ENCODE measurements at places on chromosomes 4 and X.

DNA sequence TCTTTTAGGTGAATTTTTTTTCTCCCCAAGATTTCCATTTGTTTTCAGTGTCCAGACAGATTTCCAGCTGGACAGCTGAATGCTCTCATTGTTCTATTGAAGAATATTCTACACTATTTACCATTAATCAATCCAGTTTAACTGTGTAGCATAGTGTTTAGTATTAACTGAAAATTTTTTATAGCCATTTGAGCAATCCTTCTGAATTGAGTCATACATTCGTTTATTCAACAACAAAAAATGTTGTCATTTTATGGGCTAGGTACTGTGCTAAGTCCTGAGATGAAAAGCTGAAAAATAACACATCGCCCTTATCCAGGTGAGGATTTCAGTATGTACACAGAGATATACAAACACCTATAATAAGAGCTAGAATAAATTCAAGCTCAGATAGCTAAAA is 223.3 kb downstream of the COL25A1 start:
- DNase-seq, result no peak

DNA sequence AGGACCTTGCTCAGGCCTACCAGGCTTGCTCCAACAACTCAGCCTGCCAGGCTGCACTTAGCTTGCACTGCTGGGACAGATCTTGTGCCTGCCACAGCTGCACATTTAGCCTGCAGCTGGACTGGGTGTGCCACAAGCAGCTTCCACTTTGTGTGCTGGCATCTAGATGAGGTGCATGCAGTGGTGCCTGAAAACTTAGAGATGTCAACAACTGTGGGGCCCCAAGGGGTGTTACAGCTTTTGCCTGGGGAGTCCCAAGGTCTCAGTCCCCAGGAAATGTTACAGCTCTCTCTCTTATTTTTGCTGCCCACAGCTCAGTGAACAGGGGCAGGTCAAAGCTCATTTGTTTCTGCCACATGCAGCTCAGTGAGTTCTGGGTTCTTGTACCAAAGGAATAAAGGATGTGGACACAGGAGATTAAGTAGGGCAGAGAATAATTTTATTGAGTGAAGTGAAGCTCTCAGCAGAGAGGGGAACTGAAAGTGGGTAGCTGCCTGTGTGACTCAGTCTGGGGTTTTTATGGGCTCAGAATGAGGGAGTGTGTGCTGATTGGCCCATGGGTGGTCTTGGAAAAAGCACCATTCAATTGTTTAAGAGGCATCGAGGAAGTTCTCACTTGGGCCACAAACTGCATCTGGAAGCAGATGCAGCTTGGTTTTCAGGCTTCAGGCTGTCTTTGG is 828.3 kb downstream of the TECRL start:
- DNase-seq, result no peak

DNA sequence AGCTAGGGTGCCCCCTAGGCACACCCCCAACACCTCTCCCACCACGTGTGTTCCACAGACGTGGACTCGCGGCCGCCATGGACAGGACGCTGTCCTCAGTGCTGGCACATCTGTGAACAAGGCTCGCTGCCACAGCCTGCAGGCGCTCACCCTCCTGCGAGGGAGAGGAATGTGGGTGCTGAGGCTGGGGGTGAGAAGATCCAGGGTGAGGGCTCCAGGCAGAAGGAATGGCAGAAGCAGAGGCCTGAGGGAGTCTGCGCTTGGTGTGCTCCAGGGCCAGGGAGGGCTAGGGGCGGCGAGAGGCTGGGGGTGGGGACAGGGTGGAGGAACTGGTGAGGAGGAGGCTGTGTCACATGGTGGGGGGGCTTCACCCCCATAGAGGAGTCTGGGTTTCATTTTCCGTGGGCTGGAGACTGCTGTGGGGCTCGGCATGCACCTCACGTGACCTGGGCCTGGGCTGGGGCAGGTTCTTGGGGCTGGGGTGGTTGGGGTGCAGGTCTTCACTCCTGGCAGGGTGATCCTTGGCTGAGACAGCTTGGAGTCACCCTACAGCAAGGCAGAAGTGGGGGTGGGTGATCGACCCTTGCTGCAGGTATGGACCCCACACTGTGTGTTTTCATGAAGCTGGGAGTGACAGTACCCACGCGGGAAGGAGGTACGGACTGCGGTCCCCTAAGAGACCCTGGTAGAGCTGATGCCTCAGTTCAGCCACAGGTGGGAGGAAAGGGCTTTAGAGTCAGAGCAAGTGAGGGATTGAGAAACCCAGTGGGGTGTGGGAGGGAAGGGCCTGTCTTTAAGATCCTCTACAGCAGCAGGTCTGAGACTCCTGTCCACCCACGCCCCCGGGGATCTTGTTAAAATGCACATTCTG is 103.7 kb downstream of the PSAPL1 start:
- DNase-seq, result no peak

DNA sequence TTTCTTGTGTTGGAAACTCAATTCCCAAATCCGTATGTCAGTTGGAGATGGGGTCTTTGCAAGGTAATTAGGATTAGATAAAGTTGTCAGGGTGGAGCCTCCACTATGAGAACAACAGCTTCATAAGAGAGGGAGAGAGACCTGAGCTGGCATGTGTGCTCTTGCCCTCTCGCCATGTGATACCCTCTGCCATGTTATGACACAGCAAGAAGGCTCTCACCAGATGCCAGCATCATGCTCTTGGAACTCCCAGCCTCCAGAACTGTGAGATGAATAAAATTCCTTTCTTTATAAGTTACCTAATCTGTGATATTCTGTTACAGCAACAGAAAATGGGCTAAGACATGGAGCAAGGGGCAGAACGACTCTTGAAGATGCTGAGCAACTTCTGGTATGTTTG is 201.9 kb upstream of the BOD1L1 start:
- no peak for DNase-seq

- no peak for DNase-seq
Measured at GRCh38 chrX:100819534-100819836, 706 bp upstream of the CSTF2 start.

GRCh38 chr4:184312126-184312525 is 94.5 kb upstream of the ENPP6 start:
- no peak for DNase-seq

DNA sequence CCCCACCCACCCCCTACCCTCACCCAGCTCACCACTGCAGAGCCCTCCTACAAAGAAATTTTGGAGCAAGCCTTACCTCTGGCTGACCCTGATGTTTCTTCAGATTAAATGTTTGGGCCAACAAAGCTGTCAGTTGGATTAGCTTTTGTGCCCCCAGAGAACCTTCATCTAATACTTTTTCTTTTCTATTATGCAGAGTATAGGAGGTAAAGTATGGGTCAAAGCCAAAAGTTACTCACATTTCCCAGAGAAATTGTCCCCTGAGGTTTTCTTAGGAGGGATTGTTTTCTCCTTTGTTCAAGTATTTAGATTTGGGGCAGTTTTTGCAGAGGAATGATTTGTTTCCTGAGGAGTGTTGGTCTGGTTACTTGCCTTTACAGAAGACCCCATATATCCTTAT is 69.5 kb downstream of the AASDH start:
- DNase-seq, result no peak

DNA sequence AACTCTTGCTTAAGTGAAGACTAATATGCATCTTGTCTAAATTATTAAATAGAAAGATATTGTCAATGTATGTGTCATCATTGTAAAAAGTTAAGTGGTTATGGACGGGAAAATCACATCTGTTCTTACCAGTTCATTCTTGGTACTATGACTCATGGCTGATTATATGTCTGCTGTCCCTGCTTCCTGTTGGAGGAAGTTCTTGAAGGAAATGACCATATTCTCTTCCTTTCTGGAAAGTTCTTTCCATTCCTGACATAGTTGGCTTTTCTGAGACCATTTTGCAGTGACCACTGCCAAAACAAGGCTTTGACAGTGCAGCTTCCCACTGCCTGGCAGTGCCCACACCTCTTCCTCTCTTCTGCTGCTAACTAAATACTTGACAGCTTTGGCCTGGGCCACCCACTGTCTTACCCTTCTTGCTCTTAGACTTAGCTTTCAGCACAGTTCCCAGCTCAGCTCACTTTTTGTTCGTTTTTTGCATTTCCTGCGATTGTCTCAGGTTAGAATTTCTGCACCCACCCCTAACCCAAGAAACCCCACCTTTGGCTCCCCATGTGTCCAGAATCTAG is 13.2 kb upstream of the CLDN24 start:
- no peak for DNase-seq

DNA sequence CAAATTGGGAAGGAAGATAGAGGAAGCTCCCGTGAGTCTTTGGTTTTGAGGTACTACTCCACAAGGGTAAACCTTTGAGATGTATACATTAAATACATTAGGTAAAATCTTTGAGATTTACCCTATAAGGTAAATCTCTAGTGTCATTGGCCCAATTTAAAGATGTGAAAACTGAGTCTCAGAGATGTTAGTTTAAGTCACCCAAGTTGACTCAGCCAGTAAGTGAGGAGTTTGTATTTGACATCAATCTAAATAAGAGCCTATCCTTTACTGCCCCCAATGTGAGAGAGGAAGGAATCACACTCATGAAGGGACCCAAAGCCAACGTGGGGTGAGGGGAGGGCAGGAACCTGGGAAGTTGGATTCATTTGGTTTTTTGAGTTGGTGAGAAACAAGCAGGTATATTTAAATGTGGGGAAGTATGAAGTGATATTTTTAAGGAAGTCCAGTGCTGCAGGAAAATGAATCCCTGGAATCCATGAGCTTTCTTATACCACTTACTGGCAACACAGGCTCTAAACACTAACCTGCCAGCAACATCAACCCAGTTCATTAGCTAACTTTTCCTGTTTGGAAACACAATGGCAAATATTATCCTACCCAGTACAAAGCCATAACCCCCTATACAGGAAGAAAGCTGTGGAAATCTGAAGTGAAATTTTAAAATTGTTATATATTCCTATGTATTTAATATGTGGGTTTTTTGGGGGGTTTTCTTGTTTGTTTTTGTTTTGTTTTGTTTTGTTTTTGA is 55.3 kb downstream of the PALLD start:
- DNase-seq, result no peak

- DNase-seq, result peak; percentile 53
Measured at GRCh38 chrX:93673056-93673868, at the start of gene NAP1L3. Gene NAP1L3 (minus strand): TSS chrX:93673578. CDS start chrX:93673304, 274 bp downstream.

DNA sequence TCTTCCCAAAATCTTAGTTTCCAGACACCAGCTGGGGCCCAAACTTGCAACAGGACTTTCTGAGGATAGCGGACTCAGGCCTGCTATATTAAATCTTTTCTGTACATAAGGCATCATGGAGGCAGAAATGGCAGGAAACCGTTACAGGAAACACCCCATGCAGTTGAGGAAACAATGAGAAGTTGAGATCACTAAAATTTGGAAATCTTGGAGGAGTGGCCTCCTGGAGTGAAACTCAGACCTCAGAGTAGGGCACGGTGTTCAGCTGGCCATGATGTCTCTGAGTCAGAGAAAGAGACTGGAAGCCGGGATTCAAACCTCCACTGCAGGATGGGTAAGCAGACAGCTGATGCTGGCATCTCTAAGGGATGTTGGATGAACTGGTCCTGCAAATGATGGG is 372.6 kb upstream of the CTSO start:
- no peak for DNase-seq

DNA sequence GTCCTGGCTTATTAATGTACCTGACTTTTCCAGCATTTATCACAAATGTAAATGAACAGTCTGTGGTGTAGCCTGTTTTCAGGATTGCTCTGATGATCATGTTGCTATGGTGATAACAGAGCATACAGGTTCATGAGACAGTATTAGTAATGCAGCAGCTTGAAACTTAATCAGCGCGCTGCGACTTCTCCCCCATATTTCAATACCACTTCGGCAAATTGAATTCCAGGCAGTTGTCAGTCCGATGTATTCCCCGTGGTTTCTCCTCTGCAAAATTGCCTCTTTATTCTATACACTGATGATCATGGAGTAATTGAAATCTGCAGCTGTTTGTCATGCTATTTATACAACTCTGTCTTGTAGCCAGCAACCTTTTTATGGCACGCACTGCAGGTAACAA is 239.3 kb downstream of the C4orf33 start:
- DNase-seq, result peak; percentile 6

GRCh38 chr4:105215609-105216313 is 69.1 kb downstream of the TET2 start:
- DNase-seq, result no peak

- no peak for DNase-seq
Measured at GRCh38 chr4:37754410-37755185, 68.4 kb upstream of the RELL1 start.

DNA sequence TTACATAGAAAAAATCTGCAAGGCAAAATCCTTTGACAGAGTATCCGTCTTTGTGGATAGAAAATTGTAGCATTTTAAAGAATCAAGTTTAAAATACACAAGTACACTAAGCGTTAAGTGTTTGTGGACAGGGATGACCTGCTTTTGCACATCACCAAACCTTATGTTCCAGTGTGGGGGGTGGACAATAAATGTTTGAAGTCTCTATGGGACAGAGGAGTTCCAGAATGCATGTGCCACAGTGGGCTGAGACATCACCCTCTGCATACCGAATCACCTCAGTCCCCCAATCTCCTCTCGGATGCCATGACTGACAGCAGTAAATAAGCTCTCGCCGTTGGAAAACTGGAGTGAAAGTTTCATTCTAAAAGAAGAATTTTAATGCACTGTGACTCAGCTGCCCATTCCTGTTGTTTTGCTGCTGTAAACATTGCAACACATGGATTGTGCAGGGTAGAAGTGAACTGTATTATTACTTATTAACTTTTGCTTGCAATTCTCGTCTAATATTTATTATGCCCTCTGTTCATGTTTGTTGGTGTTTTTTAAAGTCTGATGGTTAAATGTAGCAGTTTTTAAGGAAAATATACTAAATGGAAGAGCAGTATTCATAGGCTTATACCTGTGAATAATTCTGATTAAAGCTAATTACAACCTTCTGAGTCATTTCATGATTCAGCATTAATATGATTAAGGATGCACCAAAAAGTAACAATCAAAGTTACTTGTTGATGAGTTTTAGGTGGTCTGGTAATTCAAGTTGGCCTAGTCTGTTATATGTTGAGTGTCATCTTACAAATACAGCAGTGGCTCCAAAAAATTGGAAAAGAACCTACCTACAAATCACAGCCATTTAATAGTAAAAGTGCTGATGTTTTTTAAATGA is 24.0 kb downstream of the CDKN2AIP start:
- no peak for DNase-seq

DNA sequence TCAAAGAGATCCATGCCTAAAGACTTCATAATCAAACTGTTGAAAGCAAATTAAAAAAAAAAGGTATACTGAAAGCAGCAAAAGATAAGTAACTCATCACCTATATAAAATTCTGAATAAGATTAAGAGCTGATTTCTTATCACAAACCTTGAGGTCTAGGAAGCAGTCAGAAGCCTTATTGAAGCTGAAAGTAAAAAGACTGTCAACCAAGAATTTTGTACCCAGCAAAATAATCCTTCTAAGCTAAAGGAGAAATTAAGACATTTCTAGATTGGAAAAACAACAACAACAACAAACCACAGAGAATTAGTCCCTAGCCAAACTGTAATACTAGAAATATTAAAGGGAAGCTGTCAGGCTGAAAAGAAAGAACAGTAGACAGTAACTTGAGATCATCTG is 622.9 kb downstream of the PCDH7 start:
- DNase-seq, result no peak

- DNase-seq, result no peak
Measured at GRCh38 chrX:13690836-13691235, 1.9 kb downstream of the RAB9A start.

Measured in NCI-H774 (cell line).